ENCODE measurements at places on chromosomes 12 and 14.
A peak's percentile ranks its signal among the peaks of the same experiment; 100 is the strongest.

- no peak for DNase-seq
These were observed 99.6 kb downstream of the ARF6 start for GRCh38 chr14:49992448-49992847.

DNA sequence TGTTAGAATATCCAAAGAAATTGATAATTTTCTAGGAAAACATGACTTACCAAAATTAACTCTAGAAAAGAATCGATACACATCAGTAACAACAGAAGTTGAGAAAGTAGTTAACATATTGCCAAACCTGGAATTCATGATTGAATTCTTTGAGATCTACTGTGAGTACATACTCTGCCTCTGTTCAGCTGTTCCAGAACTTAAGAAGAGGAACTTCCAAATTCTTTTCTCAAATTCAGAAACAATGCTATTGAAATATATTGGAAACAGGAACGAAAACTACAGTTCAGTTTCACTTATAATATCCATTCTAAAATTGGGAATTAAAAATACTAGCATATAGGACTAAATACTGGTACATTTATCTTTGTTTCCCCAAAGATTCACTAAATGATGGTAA, 57.9 kb downstream of the MARK3 start:
- no peak for DNase-seq

DNA sequence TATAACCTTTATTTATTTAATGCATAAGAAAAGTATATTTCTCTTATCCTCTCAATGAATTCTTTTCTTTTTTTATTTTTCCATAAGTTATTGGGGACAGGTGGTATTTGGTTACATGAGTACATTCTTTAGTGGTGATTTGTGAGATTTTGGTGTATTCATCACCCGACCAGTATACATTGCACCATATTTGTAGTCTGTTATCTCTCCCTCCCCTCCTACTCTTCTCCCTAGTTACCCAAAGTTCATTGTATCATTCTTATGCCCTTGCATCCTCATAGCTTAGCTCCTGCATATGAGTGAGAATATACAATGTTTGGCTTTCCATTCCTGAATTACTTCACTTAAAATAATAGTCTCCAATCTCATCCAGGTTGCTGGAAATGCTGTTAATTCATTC, 1900.0 kb upstream of the SEL1L start:
- DNase-seq = peak; percentile 34

DNA sequence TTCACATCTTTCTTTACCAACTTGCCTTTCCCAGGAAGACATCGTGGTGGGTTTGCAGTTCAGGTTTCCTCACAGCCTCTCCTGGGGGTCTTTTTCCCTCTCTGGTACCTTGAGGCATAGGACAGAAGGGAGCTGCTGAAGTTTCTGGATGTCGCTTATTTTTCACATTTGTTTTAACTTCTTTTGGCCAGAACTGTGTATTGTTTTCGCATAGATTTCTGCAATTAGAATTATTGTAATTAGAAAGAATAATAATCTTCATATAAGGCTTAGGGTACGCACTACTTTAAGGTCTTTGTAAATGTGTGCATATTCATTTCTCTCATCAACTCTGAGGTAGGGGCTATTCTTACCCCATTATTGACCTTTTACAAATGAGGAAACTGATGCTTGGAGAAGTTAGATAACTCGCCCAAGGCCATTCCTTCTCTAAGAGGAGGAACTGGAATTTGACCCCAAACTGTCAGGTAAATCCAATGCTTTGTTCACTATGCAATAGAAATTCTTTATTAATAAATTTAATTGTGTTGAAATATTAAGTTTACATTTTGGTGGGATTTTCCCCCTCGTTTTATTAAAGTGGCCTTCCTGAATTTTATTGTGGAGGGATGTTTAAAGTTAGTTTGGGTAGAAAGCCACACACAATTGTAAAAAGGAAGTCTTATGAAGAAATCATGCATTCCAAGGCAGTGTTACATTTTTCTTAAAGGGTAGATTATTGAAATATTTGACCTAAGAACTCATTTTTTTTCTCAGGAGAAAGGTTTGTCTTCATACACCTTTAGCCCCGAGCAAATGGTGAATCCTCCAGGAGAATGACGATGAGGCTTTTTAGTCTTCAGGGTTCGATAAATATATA, 12.1 kb upstream of the SLC38A2 start:
- DNase-seq = peak; percentile 76

DNA sequence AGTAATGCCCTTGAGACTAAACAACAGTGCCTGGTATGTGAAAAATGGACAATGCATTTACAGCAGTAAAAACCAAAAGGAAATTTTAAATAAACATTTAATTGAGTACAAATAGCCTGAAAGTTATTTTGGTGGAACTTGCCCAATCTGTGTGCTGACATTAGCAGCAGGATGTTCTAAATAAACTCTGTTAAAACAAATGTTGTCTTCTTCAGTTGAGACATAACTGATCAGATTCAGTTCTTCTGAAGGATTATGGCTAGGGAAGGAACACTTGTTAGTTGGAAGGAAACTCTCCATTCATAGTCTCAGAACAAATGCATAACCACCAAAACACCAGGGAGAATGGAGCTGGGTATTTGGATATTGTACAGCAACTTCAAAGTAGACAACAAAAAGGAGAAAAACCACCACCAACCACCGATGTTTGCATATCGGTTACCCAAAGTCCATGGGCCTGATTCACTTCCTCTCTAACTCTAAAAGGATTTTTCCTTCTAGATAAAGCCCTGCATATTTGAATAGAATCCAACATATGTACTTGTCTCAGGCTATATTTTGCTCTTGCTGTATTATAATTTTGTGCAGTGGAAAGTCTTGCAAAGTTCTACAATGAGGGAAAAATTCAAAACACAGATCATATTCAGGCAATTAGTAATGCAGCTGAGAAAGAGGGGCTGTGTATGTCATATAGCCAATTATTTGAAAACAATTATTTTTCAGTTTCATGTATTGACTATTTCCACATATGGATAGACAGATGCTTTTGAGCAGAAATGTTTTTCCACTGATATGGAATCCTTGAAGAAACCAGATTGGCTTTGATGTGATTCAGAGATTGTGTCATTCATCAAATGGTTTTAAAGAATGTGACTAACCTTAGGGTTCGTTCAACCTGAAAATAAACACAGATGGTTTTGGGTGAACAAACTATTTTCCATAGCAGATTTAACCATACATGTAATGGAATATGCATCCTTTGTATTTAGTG, 152.2 kb upstream of the BMP4 start:
- DNase-seq = peak; percentile 81

- DNase-seq = no peak
These were observed 208.5 kb upstream of the E2F7 start for GRCh38 chr12:77273898-77274297.

DNA sequence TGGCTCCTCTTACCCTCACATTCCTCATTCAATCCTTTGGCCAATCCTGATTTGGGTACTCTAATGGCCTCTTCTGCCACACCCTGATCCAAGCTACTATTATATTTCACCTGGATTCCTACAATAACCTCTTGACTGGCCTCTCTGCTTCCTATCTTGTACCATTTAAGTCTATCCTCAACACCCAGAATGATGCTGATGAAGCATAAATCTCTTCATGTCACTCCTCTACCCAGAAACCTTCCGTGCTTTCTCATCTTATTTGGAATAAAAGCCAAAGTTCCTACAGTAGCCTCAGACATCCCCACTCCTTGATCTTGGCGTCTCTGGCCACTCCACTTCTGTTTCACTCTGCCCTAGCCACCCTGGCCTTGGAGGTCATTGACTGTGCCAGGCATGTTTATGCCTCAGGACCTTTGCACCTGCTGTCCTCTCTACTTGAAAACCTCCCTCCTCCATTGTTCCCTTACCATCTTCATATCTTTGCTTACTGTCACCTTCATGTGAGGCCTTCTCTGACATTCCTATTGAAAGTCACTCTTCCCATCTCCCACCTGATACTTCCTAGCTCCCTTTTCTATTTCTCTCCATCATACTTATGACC, 46.4 kb upstream of the NRXN3 start:
- DNase-seq = no peak

DNA sequence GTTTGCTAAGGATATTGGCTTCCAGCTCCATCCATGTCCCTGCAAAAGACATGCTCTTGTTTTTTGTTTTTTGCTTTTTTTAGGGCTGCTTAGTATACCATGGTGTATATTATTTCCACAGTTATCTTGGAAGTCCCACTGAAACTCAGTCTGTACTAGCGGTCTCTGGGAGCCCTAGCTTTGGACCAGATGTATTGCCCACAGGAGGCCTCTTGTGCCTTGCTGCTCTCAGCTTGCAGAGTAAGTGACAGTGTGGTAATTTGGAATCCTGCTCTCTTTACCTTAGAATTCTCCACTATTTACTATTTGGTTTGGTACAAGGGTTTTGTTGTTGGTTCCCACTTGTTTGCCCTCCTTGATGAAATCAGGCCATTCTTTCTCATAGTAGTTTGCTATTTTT, 1022.9 kb downstream of the LRFN5 start:
- no peak for DNase-seq

DNA sequence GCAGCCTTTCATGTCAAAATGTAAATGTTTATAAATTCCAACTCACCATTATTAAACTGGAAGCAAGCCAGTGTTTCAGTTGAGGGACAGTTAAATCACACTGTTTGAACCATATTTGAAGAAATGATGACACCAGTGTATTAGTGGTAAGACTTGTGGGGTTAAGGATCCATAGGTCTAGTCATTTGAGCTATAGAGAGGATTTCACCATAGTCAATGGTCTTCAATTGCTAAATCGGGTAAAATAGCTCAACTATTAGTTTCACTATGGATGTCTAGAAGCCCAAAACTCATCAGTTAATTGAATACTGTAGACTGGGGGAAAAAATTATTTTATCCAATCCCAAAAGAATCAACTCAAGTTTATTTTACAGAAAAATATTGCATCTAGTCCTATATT, 659.1 kb downstream of the NRXN3 start:
- DNase-seq = no peak

- DNase-seq = peak; percentile 56
These were observed 419 bp upstream of the ATXN7L3B start for GRCh38 chr12:74537126-74537706.

DNA sequence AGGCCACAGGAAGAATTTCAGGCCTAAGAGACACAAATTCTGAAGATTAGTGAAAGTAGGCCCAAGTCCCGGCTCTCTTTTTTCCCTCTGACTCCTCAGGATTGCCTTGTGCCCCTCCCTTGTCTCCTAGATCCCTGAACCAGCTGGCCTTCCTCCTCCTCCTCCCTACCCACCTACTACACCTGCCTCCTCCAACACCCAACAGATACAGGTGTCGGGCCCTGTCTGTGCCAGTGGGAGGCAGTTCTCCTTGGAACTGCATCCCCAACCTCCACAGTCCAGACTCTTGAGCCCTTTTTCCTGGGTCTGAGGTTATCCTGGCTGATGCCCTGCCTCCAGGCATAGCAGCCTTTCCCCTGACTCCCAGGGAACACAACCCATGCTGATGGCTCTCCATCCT, 1.8 kb downstream of the PPP1R1A start:
- no peak for DNase-seq

- no peak for DNase-seq
These were observed 10.8 kb downstream of the HIP1R start for GRCh38 chr12:122845865-122846621.

GRCh38 chr12:92973614-92974013, 44.5 kb upstream of the EEA1 start:
- peak; percentile 89 for DNase-seq

DNA sequence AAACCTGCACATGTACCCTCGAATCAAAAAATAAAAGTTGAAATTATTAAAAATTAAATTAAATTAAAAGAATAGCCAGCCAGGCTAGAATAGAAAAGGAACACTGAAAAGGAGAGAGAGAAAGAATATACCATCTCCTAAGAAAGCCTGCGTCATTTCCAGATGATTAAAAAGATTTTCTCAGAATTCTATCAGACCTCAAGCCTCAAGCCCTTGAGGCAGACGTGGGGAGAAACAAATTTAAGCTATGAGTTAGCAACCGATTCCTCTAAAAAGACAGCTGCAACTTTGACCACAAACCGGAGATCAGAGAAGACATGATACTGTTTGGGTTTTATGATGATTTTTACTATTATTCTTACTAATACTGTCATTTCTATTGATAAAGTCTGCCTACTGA, 138.3 kb downstream of the KSR2 start:
- no peak for DNase-seq

GRCh38 chr14:94394581-94395207, 6.3 kb upstream of the SERPINA1 start:
- DNase-seq = no peak

DNA sequence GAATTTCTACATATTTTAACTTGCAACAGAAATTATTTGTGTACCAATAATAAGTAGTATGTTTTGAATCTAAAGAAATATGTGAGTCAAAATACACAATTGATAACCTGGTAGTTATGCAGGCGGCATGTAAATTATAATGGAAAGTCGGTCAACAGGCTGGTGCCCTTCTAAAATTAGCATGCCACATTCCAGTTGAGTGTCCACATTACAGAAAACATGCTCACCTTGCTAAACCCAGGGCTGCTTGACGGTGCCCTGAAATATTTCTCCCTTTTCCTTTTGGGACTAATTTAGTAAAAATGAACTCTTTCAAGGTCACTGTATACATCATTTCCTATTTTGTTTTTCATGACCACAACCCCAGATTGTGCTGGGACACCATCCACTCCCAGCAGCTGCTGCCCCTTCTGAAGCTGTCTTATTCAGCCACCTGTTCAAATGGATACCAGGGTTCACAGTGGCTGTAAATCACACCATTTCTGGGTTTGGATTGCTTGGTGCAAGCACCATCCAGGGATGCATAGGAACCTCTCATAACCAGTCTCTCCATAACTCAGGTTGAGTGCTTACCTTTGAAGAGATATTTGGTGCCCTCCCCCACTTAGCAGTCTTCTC, 110.6 kb downstream of the ANO6 start:
- no peak for DNase-seq

- no peak for DNase-seq
These were observed 468.3 kb downstream of the AACS start for GRCh38 chr12:125533434-125534029.

DNA sequence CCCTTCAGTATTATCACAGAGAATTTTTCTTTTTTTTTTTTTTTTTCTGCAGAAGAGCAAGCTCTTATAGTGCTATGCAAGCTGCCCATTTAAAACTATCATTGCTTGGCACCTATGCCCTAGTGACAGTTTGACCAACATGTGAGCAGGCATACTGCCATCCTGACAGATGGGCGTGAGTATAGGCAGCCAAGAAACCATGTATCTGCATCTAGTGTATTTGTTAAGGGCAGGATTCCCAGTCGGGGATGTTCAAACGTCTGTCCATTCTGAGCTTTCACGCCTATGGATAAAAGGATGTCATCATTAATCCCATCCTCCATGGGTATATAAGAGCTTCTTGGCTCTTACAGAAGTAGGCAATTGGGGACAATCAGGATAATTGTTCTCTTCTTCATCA, 8.8 kb downstream of the VRK1 start:
- no peak for DNase-seq

DNA sequence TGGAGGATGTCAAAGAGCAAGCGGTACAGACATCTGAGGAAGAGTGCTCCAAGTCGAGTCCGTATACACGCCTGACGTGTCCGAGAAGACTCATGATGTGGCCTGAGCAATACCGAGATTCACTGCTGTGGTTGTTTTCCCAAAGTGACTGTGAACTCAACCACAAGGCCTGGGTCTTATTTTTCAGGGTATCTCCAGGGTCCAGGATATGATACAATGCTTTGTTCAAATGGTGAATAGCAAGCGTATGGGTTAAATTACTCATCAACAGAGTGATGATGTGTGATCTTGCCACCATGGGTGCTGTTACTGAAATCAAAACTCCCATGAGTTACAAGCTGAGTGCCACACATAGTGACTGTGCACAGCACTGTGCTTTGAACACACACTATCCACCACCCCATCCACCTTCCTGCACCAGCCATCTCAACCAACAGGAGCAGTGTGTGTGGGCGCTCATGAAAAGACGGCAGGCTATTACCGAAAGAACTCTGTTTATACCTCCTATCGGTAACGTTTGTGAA, 109.6 kb downstream of the BCAT1 start:
- peak; percentile 75 for DNase-seq

- no peak for DNase-seq
These were observed 74.7 kb downstream of the GSC start for GRCh38 chr14:94695231-94695630.

All from HCEC 1CT (cell line).